ENCODE measurements at places on chromosomes 12 and 14.

DNA sequence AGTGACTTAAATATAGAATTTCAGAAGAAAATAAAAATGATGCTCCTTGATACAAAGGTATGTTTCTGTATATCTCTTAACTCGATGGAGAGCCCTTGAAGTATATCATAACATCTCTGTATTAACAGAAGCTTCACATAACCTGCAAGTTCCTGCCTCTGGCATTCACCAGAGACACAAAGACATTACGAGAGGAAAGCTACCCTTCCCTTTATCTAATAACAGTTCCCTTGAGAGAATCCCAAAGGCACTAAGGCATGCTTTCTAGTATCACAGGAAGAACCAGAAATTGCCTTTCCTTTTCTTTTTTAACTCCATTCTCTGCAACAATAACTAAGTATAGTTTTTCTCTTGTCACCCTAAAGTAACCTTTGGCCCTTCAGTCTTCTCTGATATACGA is 164.5 kb downstream of the MGAT4C start:
- no peak for DNase-seq

GRCh38 chr14:105861985-105862465 is 335.6 kb downstream of the TMEM121 start:
- no peak for DNase-seq

GRCh38 chr12:49604856-49605255 is 583 bp downstream of the FAM186B start:
- no peak for DNase-seq

DNA sequence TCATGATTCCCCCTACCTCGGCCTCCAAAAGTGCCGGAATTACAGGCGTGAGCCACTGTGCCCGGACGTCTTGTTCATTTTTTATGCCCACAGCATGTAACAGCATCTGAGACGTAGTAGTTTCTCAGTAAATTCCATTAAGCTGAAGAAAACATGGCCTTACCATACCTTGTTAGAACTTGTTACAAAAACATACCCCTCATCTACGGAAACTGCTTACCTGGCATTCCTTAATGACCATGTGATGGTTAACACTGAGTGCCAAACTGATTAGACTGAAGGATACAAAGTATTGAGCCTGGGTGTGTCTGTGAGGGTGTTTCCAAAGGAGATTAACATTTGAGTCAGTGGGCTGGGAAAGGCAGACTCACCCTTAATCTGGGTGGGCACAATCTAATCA is 186.8 kb downstream of the CEP128 start:
- DNase-seq, result no peak

DNA sequence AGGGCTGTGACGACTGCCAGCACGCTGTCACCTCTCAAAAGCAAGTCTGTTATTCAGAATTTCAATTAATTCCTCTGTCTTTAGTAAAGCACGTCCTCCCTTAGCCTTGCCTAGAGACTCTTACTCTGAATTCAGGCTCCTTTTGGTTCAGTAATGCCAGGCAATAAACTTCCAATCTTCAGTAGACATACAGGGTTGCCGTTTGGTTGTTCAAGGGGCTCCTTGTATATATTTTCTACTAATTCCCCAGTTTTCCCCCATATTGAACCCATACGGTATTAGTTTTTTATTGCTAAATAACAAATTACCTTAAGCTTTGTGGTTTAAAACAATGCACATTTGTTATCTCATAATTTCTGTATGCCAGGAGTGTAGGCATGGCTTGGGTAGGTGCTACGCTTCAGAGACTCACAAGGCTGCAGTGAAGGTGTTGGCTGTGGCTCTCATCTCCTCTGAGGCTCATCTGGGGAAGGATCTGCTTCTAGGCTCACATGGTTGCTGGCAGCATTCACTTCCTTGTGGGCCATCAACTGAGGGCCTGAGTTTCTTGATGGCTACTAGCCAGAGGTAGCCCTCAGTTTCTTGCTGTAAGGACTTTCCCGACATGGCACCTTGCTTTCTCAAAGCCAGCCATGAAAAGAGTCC is 7.3 kb upstream of the CLECL1 start:
- DNase-seq, result no peak

DNA sequence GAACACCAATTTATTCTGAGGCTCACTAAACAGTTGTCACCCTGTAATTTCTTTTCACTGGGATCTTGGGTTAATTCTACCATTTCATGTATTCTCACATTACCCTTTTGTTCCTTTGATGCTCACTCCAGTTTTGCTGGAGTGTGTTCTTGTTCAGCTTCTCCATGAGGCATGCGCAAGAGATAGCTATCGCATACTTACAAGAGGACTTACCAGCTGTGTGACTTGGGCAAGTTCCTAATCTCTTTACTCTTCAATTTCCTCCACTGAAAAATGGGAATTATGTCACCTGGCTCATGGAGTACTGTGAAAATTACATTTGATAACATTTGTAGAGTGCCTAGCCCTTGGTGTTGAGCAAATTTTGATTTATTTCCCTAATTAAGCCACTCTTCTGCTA is 56.5 kb upstream of the JDP2 start:
- no peak for DNase-seq

GRCh38 chr12:51647647-51648046 is 56.6 kb downstream of the SCN8A start:
- DNase-seq, result no peak

GRCh38 chr12:53735556-53735955 is 8.3 kb upstream of the CALCOCO1 start:
- no peak for DNase-seq

- DNase-seq, result peak; percentile 52
Observed at GRCh38 chr14:93317875-93318807, 14.7 kb downstream of the BTBD7 start.

DNA sequence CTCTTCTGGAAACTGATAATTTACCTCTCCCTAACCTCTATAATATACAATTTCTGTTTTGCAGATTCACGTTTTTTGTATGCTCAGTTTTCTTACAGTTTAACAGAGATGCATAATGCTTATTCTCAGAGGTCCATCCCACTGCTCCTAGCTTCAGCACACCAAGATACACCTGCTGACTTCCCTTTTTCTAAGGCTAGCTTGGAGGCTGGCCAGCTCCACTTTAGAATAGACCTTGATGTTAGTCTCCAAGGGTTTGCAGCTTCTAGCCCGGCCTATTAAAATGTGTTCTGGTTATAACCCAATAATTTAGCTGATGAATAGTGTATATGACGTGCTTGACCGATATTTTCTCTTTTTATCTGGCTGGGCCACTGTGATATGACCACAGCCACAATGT is 261.2 kb downstream of the EGLN3 start:
- DNase-seq, result no peak

- no peak for DNase-seq
Observed at GRCh38 chr14:55645145-55645544, 65.1 kb downstream of the KTN1 start.

GRCh38 chr14:90523544-90523943 is 126.7 kb downstream of the CALM1 start:
- peak; percentile 68 for DNase-seq

DNA sequence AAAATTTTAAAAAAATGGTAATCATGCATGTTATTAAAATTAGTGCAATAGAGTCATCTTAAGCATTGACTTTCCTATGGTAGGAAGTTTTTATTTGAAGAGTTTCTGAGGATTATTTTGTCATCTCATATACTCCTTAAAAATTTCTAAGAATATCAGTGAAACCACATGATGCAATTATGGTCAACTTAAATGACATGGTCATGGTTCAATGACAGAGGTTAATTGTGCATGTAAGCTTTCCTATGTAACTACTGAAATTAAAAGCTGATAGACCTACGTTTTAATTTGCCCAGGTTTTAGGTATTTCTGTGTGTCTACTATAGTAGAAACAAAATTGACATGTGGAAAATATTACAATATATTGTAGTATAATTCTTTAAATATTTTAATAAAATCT is 21.0 kb upstream of the LMO3 start:
- no peak for DNase-seq

GRCh38 chr12:52151153-52151836 is 40.5 kb downstream of the KRT80 start:
- no peak for DNase-seq

DNA sequence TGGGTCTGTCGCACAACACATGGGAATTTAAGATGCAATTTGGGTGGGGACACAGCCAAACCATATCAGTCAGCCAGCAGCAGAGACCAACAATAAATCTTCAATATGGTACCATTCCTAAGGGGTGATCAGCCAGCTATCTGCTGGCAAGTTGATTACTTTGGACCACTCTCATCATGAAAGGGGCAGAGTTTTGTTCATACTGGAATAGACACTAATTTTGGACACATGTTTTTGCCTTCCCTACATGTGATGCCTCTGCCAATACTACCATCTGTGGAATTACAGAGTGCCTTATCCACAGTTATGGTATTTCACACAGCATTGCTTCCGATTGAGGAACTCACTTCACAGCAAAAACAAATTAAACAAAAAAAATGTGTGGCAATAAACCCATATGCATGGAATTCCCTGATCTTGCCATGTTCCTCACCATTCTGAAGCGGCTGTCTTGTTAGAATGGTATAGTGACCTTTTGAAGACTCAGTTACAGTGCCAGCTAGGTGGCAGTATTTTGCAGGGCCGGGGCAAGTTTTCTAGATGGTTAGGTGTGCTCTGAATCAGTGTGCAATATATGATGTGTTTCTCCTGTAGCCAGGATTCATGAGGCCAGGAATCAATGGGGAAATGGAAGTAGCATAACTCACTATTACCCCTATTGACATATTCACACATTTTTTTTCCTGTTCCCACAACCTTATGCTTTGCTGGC is 179.0 kb upstream of the IGF1 start:
- no peak for DNase-seq

DNA sequence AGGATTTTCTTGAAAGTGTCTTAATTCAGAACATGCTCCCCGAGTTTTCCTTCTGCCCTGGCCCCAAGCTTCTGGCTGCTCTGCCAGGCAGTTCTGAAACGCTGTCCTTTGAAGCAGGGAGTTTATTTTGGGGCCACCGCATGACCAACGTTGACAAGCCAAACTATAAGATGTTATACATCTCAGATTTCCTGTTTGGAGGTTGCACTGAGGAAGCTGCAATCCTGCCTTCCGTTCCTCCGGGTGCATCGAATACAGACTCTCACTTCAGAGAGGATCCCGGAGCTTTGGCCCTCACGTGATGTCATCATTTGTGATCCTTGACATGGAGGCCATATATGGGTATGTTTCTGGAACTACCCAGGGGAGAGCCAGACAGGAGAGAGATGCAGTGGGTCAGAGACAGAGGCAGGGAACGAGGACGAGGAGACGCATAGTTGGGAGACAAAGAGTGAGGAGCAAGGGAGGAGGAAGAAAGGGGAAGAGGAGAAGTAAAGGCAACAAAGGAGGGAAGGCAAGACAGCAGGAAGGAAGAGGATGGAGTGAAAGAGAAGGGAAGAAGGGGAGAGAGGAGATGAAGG is at the start of gene ASB2:
Gene ASB2 (minus strand): TSS at position 94 of the 581 bp plus-strand sequence. CDS start 12,031 bp downstream, outside the sequence.
- DNase-seq, result peak; percentile 86

GRCh38 chr14:25017562-25017961 is 32.4 kb downstream of the STXBP6 start:
- DNase-seq, result no peak
